ENCODE measurements at places on chromosomes 1 and 21.

DNA sequence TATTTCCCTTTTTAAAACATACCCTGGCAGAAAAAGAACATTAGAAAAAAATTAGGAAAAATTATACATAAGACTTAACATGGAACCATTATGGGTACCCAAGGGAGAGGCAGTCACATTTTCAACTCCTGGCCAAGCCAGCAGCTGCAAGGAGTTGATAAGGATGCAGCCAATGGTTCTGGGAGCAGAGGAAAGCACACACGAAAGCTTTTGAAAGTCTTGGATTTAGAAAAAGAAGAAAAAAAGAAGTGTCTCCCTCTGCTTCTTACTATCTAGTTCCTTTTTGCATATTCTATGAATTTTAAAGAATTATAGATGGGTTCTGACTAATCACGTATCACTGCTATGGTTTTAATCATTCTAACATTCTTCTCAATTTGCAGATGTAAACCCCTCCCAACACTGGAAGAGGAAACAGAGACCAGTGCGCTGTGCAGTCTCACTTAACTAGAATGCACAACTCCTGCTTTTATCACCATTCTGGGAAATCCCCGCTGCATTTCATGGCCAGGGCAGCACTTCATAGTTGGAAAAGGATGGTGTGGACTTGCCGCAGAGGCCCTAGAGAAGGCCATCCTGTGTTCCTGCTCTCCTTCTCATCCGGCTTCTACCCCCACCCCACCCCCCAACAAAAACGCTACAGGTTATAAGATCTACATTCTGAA lies 2.7 kb upstream of the CD58 start:
- DNase-seq = no peak

GRCh38 chr1:66606362-66607065 lies 72.6 kb downstream of the SGIP1 start:
- DNase-seq = no peak

- DNase-seq = no peak
These were observed 163.5 kb downstream of the RYR2 start for GRCh38 chr1:237205400-237206064.

DNA sequence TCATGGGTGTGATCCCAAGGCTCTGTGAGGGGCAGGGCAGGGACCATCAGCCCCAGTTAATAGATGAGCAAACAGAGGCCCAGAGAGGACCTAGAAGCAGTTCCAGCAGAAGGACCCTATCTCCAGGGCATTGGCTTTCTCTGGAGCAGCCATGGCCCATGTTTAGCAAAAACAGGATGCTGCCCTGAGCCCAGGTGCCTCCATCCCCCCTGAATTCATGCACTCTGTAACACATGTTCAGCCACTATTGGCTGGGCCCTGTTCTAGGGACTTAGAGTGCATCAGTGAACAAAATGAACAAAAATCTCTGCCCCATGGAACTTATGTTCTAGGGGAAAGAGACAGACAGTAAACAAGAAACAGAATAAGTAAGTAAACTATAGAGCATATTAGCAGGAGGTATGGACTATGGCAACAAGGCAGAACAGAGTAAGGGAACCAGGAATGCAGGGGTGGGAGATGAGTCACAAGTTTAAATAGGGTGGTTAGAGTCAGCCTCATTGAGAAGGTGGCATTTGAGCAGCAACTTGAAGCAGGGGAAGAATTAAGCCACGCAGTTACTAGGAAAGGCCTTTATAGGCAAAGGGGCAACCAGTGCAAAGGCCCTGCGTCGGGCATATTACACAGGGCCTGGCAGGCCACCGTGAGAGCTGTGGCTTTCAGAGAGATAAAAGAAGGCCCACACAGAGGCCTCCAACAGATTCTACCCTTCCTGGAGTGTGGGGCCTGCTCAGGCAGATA lies 185.9 kb upstream of the EDN2 start:
- no peak for DNase-seq

DNA sequence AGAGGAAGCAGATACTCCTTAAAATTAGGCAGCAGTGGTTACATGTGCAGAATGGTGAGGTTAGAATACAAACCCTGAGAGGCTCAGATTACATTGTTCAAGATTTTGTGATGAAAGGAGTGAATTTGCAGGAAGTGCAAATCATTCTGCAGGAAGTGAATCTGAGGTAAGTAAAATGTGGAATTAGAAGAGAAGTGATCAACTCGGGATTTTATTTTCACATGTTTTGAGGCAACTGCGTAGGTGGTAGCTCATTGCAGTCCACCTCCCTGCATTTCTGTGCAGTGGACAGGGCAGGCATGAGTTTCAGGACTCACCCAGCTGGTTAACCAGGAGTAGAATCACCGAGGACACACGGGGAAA lies 2.1 kb upstream of the PLA2G2C start:
- DNase-seq = no peak

DNA sequence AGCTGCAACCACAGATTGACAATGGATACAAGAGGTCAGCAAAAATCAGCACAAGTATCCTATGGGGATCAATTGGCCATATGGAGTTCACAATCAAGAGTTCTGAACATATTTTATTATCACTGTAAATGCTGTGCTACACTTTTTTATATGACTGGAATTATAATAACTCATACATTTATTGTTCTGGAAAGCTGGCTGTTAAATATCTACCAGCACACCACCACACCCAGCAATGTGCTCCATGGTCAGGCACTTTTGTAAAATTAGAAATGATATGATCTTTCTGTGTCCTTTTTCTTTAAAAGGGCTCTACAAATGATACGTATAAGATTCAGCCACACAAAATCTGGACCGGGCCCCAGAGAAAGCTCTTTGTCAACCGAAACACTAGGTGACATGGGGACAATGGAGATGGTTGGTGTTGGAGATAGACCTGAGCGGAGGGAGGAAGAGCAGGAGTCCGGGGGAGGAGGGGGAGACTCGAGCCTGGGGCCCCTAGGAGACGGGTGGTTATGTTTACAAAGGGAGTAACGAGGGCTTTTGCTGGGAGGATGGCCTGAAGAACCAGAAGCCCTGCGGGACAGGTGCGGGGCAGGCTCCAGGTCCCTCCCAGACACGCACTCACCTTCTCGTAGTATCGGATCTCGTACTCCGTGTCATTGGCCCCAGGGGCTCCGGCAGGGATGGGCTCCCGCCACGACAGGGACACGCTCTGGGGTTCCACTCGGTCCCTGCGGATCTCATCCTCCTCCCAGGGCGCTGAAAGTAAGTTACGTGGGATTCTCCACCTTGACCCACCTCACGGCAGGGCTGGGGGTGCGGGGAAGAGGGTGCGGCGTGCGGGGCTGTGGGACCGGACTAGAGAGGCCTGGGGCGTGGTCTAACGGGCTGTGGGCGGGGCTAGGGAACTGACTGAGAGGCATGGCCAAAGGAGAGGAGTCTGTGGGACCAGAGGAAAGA lies 30.0 kb downstream of the EPHA10 start:
- DNase-seq = no peak

DNA sequence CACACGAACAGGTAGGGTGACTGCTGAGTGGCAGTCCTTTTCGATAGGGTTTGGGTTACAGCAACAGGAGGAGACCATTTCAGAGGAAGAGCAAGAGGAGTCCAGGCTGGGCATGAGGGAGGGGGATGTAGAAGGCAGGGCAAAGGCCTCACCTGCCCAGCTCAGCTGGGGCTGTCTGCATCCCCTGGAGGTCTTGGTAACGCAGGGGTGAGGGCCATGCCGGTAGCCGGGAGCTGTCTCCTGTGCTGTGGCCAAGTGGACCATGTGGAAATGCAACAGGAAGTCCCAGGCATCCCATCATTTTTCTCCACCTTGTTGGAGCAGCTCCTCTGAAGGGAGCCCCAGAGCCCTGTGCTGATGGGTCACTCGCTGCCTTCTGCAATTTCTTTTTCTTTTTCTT lies 105.4 kb upstream of the C1orf174 start:
- no peak for DNase-seq

GRCh38 chr1:25549273-25550154 lies 6.1 kb downstream of the LDLRAP1 start:
- DNase-seq = no peak
